Mammary epithelial cell (primary cell): ENCODE measurements at places on chromosomes 13 and 19.

- peak; percentile 31 for DNase-seq
Observed at GRCh38 chr19:39671739-39672363, 16.1 kb downstream of the LGALS16 start.

DNA sequence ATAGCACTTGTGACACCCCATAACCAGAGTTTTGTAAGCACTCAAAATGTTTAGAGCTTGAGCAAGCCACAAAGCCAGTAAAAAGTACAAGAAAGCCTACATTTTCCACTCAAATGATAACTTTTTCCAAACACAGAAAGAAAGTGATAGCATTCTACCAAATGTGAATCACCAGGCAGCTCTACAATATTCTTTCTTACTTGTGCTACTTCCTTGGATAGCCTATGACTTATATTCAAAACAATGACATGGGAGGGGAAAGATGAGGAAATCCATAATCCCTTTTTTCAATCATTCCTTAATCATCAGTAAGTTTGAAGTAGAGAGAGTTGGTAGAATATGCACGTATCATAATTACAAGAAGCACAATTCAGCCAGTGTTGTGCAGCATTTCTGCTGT, 650.8 kb upstream of the PCDH9 start:
- no peak for DNase-seq

- no peak for DNase-seq
Observed at GRCh38 chr13:113814435-113814821, 49.4 kb downstream of the GAS6 start.

DNA sequence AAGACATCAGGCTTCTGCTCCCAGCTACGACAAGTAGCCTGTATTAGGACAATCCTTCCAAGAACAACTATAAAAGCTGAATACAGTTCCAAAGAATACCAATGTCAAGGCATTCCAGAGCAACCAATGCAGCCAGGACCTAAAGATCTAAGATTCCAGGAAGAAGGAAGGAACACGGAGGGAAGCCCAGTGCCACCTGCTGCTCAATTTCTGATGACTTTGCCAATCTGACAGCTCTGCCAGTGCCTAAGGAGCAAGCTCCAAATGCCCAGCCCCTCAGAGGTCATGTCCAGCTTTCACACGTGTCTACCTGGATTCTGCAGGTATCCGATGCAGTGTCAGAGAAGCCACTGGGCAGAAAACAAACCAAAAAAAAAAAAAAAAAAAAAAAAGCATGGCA, 164.4 kb downstream of the IRS2 start:
- no peak for DNase-seq

DNA sequence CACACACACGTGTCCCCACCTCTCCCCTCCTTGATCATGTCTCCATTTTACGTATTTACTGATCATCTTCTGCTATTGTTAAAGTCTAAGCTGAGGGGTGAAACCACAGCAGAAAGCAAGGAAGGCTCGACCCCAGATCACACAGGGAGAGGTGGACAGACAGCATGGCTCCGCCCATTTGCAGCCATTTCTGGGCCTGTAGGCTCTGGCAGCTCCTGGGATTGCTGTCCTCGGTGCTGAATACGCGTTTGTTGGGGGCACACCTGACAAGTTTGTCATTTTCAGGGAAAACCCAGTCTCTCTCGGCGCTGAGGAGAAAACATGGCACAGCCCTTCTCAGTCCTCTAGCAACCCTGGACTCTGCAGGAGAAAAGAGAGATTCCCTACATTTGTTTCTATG, 8.0 kb downstream of the TMEM86B start:
- no peak for DNase-seq

DNA sequence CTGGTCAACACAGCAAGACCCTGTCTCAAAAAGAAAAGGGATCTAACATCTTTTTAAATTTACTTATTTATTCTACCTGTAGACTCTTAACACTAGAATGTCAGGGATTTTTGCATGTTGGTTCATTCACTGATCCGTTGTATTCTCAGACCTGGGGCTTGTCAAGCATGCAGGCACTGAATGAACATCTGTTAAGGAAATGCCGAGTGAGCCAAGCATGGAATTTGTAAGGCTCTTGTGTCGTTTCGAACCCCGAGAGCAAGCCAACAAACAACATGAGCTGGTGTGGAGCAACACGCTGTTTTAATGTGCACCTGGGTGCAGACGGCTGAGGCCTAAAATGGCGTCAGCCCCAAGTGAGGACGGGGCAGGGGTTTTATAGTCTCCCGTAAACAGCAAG, 10.0 kb upstream of the OR1M1 start:
- DNase-seq = no peak

DNA sequence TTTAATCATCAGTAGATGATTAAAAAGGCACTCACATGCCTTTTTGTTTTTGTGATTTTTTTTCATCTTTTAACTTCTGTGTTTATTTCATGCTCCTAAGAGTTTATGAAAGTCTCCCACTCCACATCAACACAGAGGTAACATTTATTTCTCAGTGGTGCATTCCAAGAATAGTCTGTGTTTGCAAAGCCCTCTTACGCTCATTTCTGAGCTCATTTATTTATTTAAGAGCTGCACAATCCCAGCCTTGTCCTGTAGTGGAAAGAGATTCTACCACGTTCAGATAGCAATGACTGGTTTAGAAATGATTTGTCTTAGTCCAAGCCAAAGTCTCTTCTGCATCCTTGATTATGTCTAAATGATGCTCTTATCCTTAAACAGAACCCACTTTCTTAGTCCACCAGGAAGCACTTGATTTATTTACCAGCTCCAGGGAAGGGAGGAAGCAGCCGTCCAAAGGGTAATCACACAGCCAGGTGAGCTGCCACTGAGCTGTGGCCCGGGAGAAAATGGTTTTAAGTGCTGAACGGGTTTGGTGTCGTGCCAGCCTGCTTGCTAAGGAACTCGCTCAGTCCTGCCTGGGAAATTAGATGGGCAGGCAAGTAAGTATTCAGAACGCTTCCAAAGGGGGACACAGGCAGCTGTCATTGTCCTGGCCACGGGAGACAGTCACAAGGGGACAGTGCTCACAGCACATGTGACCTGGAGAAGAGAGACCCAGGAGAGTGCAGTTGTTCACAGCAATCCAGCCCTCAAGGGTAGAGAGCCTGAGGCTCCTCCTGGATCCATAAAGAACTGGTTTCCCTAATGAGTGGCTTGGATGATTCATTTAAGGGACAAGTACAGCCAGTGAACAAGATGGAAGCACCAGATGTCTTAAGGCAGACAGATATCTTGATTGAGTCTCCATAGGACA, 131.8 kb upstream of the WASF3 start:
- no peak for DNase-seq

GRCh38 chr13:113456116-113456702, 2.9 kb upstream of the ADPRHL1 start:
- no peak for DNase-seq

DNA sequence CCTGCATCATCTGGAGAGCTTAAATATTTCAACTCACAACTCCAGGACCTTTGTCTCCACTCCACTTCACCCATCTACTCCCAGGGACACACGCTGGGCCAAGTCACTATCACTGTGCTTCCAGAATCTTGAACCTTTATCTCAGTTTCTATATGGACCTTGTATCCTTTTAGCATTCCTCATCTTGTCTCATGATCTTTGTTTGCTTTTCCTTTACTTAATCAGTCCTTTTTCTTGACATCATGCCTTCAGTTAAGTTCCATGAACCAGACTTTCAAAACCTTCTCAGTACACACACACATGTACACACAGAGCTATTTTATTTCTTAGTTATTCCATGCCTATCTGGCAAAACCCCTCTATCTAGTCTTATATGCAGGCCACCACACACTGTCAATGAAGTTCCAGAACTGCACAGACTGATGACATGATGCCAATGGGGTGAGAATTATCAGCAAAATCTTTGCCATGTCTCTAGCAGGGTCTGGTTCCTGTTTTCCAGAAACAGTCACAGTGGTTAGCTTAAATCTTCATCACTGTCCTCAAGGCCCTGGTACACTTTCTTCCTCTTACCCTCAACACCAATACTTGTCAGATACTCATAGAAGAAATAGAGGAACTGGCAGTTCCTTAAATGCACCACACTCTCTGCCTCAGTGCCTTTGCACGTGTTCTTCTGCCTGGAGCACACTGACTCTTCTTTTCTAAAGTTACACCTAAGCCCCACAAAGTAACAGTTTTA, 77.6 kb upstream of the STARD13 start:
- DNase-seq = no peak

DNA sequence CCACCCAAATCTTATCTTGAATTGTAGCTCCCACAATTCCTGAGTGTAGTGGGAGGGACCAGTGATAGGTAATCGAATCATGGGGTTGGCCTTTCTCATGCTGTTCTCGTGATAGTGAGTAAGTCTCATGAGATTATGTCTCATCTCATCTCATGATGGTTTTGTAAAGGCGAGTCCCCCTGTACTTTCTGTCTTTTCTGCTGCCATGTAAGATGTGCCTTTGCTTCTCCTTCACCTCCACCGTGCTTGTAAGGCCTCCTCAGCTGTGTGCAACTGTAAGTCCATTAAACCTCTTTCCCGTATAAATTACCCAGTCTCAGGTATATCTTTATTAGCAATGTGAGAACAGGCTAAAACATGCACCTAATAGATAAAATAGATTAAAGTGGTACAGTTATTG, 756.4 kb upstream of the SLITRK5 start:
- DNase-seq = no peak

DNA sequence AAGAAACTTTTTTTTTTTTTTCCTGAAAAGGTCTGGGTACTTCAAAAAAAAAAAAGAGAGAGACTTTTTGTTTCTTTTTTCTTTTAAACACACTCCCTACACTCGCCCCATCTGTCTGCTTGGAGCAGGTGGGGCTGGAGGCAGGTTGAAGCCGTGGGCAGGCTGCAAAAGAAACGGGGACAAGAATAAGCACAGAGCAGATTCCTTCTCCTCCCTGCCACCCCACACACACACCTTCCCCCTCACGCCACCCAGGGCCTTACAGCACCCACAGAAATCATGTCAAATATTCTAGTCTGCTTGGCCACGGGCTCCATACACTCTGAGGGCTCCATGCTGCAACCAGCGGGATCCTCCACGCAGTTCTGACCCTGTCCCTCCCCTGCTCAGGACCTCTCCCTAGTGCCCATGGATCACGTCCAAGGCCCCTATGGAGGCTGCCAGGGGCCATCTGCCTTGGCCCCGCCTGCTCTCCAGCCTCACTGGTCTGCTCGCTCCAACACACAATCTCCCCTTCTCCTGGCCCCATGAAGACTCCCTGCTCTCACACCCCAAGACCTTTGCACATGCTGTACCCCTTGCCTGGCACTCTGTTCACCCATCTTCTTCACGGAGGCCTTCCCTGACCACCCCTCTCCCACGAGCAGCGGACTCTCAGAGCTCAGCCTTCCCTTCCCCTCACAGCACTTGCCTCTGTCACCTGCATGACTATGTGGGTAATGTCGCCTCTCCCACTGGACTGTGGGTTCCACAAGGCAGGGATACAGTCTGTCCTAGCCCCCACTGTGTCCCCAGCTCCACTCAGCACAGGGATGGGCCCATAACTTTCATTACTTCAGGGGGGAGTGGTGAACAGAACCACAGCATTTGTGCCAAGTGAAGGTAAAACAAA, 11.4 kb downstream of the AKT2 start:
- no peak for DNase-seq

GRCh38 chr13:97295283-97296182, 73.4 kb downstream of the MBNL2 start:
- peak; percentile 88 for DNase-seq

DNA sequence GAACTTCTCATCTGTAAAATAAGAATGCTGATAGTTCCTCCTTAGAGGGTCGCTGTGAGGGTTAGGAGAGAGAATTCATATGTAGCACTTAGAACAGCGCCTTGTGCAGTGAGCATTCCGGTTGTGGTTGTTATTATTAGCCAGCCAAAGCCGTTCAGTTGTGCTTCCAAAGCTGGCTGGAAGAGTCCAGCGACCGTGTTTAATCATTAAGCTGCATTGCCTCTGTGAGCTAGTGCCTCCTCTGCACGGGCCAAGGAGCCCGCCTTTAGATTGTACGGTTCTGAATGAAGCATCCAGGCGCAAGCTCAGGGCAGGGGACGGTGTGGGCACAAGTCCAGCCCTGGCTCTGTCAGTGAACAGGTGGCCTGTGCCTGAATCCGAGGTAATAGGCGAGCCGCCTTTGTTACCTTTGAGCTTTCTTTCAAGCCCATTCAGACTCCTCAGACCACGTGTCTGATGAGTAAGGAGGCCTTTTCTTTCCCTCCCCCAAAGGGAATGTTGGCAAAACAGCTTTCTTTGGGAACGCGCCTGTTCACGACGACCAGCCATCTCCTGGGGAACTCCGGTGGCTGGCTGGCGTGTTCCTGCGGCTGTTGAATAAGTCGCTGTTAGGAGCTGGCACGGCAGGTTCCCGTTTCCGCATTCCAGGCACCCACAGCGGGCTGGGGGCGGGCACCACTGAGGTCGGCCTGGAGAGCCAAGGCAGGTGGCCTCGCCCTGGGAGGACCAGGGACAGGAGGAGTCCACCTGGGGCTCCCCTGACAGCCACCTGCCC, 25.1 kb downstream of the SIPA1L3 start:
- DNase-seq = peak; percentile 98

GRCh38 chr13:45921162-45921736, 69.7 kb upstream of the SIAH3 start:
- no peak for DNase-seq

DNA sequence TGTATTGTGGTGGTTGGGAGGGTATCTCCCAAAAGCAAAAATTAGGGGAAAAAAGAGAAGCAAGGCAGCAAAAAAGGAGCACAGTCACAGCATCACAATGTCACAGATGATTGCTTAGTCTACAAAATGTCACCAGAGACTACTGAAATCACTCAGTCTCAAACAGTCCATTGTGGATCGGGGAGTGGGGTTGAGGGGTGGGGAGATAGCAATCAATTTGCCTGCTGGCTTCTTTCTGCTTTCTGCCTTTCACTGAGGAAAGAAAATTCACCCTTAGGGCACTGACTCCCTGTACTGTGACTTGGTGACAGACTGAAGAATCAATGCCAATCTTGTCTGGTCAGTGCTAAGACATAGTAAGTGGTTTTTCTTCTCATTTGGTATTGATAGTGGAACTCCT, 2127.1 kb upstream of the PCDH20 start:
- DNase-seq = no peak

GRCh38 chr19:55487924-55488687, at the start of gene SSC5D:
Gene SSC5D (plus strand): TSS chr19:55488436. CDS start chr19:55488590, 154 bp downstream.
- no peak for DNase-seq

DNA sequence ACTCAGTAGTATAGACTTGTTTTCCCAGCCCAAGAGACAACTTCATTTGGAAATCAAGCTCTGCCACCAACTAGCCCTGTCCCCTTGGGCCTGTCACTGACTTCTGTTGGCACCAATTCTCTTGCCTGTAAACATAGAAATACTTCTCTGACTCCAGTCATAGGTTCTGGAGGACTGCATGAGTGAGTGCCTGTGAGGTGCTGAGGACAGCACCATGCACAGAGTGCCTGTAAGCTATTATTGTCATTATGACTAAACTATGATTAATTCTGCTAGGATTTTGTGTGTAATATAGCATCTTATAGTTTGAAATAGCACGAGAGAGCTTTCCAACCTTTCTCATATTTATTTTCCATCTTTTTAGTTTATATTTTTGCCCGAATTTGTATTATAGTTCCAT, 247.9 kb downstream of the MYO16 start:
- peak; percentile 25 for DNase-seq

GRCh38 chr13:105878119-105878700, 657.3 kb downstream of the EFNB2 start:
- no peak for DNase-seq
